ENCODE measurements at places on chromosomes 4 and X.

DNA sequence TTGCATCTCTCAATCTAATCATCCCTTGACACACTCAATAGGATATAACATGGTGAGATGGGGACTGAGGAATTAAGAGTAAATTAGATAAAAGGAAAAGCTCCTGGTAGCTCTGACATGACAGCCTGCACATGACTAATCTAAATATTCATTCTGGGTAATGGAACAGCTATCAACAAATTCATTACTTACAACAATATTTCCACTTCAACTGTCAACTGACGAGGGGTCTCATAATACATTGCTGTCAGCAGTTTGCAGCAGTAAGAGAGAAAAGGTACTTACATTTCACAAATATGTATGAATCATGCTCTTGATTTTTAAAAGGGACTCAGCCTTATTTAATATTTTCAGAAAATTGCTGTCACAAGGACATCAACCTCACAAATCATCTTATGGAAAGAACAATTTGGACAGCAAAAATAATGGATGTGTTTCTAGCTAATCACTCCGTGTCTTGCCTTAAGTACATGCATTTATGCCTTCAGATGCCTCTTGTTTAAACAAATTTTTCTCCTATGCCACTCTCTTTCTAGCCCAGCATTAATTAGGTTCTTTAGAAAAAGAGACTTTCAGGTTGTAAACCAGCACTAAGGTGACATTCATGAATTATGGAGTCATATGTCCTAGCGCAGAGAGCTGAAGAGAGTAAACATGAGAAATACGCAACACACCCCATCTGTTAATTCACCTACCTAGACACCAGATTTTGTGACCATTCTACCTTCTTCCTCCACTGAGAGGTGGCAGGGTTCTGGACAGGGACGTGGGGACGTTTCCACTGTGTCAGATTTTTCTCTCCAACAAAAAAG is 99.6 kb upstream of the TMEM150C start:
- no peak for DNase-seq

DNA sequence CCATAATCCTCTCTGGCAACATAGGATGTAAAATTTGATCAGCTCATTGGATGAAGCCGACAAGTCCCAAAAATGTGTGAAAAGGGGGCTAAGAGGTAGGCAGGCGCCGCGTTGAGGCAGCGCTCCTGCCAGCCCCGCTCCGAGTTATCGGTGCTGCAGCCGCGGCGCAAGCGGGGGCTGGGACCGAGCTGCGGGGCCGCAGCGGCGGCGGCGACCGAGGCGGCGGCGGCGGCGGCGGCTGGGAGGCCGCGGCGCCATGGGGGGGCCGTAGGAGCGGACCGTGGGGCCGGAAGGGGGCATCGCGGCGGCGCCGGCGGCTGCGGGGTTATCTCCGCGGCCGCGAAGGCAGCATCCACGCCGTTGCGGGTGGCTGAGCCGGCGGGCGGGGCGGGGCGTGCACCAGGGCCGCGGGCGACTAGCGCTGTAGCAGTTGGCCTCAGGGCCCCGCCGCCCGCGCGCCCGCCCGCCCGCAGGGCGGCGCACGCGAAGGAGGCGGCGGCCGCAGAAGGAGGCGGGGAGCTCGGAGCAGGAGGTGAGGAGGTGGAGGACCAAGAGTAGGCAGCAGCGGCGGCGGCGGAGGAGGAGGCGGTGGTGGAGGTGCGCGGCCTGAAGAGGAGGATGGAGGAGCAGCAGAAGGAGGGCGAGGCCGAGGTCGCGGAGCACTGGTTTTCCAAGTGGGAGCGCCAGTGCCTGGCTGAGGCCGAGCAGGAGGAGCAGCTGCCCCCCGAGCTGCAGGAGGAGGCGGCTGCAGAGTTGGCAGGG is 126.0 kb upstream of the CXorf66 start:
- DNase-seq = no peak

GRCh38 chr4:156439576-156440200 is 486.0 kb upstream of the CTSO start:
- DNase-seq = no peak

- DNase-seq = no peak
Measured at GRCh38 chr4:53599632-53600031, 8.3 kb upstream of the LNX1 start.

GRCh38 chr4:4256799-4257198 is 8.8 kb upstream of the TMEM128 start:
- DNase-seq = no peak

DNA sequence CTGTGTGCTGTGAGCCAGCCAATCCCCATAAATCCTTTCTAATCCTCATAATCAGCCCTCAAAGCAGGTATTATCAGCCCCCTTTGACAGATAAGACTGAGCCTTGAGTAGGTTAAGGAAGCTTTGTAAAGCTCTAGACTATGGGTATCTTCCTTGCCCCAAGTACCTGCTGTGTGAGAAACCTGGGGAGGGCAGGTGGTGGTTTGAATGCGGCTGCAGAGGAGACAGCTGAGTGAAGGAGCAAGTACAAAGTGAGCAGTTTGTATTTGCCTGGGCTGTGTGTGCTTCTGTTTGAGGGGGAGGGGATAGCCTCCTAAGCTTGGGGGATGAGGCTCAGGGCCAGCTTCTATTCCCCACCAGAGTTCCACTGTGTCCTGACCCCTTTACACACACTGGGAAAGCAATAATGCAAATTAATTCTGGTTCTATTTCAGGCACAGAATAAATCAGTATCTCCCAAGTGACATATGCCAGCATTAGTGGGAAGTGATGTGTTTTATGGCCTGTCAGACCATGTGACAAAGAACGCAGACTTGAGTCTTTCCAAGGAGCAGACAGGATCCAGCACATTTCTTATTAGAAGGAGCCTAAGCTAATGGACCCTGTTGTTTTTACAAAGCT is 63.5 kb downstream of the EVC start:
- DNase-seq = no peak

- DNase-seq = no peak
Measured at GRCh38 chr4:77104791-77105540, 29.2 kb upstream of the CCNI start.

Data from stimulated activated CD4-positive, alpha-beta T cell treated with anti-CD3 and anti-CD28 coated beads, Interleukin-4, amount 100 ng/mL, for 24 hours (primary cell).